CD4-positive, alpha-beta T cell treated with Interleukin-15 for 4 hours (primary cell): ENCODE measurements at places on chromosomes 3 and 15.

DNA sequence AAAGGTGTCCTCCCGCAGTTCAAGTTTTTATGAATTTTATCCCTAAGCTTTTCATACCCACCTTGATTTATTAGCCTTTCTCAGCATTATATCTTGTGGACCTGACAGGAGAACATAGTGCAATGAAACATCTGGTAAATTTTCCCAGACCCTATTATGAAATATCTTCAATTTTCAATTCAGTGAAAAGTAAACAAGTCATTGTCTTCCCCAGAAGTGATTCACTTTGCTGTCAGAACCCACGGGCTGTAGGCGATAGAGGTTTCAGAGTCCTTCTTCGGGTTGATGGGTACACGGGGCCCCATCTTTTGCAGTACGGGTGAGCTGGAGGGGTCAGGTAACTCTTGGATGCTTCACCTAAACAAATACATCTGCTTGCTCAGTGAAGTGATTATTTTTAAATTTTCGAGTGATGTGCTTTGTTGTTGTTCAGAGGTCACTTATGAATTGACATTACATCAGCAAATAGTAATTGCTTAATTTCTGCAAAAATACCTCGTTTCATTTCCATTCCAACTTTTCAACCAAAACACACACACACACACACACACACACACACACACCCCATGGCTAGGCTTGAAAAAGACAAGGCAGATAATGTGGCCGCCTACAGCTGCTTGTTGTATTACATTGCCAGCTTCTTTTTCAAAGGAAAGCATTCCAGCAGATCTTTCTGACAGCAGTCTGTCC, 102.9 kb downstream of the SEMA6D start:
- DNase-seq, result no peak

GRCh38 chr3:134294302-134295280, 43.9 kb upstream of the RYK start:
- DNase-seq, result peak; percentile 68

- no peak for DNase-seq
Measured at GRCh38 chr15:76954744-76955143, 23.2 kb downstream of the RCN2 start.

GRCh38 chr15:52102463-52102862, 10.1 kb downstream of the BCL2L10 start:
- no peak for DNase-seq

- no peak for DNase-seq
Measured at GRCh38 chr15:67396114-67396513, 124.8 kb upstream of the C15orf61 start.

DNA sequence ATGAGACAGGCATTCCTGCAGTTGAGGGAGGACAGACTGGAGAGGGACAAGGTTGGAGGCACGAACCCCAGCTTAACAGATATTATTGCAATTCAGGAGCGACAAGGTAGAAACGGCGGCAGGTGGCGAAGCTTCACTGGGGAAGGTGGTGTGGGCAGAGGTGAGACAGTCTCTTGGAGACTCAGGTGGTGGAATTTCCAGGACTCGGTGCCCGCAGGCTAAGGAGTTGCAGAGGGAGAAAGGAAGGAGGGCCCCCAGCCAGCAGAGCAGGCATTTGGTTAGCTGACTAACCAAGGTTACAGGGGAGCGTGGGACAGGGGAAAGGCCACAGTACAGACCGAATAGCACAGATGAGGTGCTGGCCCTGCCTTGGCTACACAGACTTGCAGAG, 3.0 kb downstream of the FAM174B start:
- no peak for DNase-seq

DNA sequence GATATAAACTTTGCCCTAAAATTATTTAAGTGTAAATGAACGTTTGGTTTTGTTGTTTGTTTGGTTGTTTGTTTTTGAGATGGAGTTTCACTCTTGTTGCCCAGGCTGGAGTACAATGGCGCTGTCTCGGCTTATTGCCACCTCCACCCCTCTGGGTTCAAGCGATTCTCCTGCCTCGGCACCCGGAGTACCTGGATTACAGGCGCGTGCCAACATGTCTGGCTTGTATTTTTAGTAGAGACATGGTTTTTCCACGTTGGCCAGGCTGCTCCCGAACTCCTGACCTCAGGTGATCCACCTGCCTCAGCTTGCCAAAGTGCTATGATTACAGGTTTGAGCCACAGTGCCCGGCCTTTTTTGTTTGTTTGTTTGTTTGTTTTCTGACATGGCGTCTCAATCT, 87.9 kb upstream of the CHD2 start:
- DNase-seq, result no peak

DNA sequence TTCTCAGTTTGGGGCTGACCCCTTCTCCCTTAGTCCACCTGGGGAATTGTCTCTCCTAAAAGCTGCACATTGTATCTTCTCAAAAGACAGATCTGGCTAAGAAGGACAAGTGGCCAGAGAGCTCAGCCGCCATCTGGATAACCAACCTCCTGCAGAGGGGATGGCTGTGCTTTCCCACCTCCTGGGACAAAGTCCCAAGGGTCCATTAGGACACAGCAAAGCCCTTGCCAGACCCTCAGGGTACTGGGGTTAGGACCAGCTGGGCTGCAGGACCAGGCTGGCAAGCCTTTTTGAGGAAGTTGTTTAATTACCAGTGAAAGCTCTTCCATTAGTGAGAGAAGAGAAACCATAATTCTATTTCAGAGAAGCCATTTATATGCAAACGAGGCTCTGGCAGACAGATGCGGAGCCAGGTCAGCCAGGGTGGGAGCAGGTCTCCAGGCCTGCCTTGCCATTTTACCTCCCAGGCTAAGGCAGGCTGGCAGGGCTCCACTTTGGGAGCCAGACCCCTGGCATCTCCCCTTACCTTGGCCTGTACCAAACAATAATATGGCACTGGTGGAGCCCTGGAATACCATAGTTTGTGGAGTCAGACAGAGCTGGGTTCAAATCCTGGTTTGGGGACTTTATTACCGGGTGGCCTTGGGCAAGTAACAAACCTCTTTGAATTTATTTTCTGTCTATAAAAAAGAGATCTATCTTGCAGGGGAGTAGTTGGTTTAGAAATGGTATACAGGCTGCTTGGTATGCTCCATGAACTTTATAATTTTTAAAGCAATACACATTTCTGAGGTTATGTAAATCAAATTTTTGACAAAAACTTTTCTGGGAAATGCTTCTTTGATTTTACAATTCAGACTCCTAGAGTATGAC, 17.9 kb downstream of the SHF start:
- no peak for DNase-seq

DNA sequence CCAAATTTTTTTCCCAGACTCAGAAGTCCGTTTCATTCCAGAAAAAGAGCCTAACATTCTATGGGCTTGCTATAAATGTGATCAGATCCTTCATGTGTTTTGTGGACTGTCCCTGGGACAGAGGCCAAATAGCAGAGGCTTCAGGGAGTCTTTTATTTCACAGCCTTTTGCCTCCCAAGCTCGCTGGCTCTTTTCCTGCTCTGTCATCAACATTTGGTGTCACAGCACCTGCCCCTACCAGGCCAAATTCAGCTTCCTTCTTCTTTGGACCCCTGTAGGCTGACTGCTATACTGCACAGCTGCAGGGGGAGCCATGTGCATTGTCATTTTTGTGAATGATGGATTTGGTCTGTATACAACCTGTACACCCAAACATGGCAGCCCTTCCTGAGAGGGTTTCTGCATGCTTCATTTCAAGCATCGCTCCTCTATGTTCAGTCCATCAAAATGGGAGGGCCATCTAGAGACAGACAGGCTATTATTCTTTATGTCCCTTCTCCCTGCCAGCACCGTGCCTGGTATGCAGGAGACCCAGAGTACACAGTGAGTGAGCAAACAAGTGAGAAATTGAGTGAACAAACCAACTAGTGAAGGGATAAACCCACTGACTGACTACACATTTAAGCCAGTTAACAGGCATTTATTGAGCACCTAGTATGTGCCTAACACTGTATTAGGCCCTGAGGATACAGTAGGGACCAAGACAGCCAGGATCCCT, 17.9 kb upstream of the RPP14 start:
- no peak for DNase-seq

GRCh38 chr15:78460737-78461136, 22.7 kb downstream of the IREB2 start:
- no peak for DNase-seq

DNA sequence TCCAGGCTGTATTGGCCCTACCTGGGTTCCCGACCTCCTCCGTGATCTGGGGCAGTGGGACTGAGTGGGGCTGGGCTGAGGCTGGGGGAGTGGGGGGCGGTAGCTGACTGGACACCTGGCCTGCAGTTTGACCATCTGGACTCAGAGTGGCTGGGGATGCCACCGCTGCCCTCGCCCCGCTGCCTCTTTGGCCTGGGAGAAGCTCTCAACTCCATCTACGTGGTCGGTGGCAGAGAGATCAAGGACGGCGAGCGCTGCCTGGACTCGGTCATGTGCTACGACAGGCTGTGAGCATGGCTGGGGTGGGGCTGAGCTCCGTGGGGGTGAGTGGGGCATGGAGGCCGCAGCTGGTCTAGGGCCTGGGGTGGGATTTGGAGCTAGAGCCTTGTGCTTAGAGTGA, 2.7 kb downstream of the KLHL40 start:
- DNase-seq, result no peak

DNA sequence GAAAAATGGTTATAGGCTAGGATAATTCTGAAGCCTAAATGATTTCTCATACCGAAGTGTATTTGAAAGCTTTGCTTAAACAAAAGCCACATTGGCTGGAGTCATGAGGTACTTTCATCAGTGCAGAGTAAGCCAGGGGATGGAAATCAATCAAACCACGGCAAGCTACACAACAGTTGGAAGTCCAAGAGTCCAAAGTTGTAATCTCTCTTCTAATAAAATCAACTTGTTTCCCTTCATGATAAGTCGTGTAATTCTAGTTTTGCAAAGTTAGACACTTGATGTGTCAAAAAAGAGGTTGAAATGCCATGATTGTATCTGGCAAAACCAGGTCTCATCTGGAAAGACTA, 250.5 kb upstream of the VEPH1 start:
- no peak for DNase-seq

DNA sequence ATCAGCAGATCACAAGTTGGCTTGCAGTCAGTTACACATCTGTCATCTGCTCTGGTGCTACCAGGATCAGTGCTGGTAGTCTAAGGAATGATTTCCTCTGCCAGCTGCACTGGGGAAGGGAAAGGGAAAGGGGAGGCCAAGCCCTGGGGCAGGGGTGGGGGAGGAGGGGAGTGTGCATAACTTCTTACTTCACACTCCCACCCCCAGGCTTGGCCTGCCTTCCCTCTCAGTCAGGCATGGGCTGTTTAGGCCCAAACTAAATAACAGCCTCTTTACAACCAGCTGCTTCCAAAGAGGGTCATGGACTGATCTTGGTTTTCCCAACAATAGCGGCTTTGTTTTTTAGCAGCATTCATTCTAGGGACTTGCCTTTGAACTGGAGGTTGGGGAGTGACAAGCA, 86.1 kb upstream of the PSMD6 start:
- no peak for DNase-seq

DNA sequence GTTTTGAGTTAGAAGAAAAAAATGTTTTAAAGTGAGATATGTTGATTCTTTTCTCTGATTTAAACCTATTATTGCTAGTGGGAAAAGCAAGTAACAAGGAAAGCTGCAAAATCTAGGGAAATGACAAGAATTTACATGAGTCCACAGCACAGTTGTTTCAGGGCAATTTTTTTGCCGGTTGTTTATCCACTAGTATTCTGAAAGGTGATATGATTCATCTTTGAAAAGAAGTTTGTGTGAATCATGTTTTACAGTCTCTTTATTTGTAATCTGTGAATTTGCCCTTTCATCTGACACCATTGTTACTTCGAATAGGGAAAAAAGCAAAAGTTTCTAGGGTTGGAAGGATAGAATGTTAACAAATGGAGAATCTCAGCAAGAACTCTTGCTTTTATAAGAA, 894.7 kb downstream of the OTOL1 start:
- DNase-seq, result no peak

- DNase-seq, result no peak
Measured at GRCh38 chr3:171753025-171753472, 57.2 kb downstream of the PLD1 start.

DNA sequence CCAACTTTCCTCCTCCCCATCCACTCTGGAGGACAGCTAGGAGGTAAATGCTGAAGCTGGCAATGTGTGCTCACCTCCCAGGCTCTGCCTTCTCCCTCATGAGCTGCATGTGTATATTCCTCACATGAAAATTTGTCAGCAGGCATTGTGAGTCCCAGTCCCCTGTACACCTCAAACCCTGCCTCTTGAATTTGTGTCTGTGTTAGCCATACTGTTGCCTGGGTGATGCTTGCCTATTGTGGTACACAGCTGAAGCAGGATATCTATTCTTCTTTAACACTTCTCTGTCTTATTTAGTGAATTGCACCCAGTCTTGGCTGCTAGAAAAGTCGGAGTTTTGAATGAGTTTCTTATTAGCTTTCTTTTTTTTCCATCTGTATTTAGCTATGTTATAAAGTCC, 586.0 kb upstream of the TGFBR2 start:
- DNase-seq, result no peak

GRCh38 chr15:86623236-86623635, 543.6 kb downstream of the AGBL1 start:
- DNase-seq, result no peak

GRCh38 chr3:36877930-36878685, 66.7 kb downstream of the TRANK1 start:
- no peak for DNase-seq

DNA sequence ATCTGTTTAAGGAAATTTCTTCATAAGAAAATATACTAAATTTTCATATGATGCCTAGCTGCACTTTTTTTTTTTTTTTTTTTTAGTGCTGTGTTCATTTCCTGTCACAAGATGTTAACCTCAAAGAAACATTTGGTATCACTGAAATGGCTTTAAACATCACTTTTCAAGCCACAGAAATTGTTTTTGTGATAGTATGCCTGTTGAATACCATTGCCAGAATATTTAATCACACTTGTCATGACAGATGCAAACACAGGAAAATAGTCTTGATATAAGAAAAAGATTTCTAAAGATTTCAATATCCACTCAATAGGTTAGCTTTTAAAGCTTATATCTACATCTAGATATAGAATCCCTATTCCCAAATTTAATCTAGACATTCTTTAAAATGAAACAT, 608.5 kb upstream of the AGTR1 start:
- DNase-seq, result no peak

GRCh38 chr15:100520132-100520921, 8.4 kb downstream of the CERS3 start:
- no peak for DNase-seq

GRCh38 chr15:35980719-35981118, 434.8 kb upstream of the DPH6 start:
- DNase-seq, result no peak
